ENCODE measurements at places on chromosomes 12 and 14.

- no peak for DNase-seq
Measured at GRCh38 chr12:3326850-3327780, 163.9 kb upstream of the PRMT8 start.

DNA sequence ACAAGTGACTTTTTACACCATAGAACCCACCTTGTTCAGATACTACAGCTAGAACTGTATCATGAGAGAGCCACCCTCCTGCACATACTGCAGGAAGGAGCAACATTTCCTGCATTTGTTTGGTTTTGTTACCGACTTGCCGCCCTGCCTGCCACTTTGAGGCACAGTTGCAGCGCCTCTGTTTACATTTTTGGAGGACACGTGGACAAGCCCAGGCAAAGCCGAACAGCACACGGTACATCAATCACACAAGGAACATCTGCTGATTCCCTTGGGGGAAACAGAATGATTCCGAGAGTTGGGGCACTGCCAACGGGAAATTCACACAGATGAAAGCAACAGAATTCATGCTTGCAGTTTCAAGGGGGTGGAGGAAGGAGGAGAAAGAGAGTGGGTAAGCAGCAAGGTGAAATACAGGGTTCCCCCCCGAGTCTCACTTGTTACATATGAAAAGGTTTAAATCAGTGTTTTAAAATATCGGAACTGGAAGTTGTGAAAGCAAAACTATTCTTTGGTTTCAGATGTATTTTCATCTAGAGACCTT is 110.7 kb downstream of the BTG1 start:
- peak; percentile 45 for DNase-seq

GRCh38 chr12:116313194-116313927 is 35.9 kb upstream of the MED13L start:
- DNase-seq: no peak

DNA sequence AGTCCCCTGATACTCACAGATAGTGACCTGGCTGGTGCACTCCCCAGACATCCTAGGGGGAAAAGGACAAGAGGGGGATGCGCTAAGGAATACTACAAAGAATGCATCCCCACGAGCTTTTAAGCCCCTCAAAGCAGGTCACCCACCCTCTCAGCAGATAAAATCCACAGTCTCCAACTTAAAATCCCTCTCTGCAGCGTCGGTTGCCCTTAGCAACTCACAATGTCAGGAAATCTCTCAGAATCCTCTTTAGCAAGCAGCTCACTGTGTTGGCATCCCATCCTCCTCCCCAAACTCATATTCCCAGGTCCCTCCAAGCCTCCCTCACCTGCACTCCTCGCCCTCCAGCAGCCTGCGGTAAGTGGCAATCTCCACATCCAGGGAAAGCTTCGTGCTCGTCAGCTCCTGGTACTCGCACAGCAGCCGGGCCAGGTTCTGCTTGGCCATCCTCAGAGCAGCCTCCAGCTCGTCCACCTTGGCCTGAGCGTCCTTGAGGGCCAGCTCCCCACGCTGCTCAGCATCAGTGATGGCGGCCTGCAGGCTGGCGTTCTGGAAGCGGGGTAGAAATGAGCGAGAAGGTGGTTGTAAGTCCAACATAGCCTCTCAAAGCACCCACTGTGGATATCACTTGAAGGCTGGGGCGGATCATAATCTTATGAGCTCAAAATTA is 5.5 kb upstream of the KRT79 start:
- DNase-seq: no peak

DNA sequence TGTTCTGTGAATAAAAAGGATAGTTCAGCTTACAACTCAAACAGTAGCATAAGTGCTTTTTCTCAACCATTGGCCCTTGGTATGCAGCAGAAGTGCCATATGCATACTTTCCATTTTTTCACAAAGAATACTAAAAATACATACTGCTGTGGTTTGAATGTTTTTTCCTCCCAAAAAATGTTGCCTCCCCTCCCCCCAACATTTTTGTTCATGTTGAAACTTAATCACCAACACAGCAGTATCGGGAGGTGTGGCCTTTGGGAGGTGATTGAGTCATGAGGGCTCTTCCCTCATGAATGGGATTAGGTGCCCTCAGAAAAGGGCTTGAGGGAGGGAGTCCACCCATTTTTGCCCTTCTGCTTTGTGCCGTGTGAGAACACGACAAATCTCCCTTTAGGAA is 198.6 kb downstream of the ESR2 start:
- no peak for DNase-seq

- DNase-seq: no peak
Measured at GRCh38 chr12:59980476-59980875, 384.6 kb downstream of the SLC16A7 start.

Measured in Caki2 (cell line).